ENCODE measurements at places on chromosomes 3 and 15.

GRCh38 chr3:170517242-170517945 is 68.5 kb downstream of the SLC7A14 start:
- DNase-seq: no peak

- DNase-seq: no peak
Observed at GRCh38 chr15:25613134-25613533, 174.3 kb upstream of the UBE3A start.

DNA sequence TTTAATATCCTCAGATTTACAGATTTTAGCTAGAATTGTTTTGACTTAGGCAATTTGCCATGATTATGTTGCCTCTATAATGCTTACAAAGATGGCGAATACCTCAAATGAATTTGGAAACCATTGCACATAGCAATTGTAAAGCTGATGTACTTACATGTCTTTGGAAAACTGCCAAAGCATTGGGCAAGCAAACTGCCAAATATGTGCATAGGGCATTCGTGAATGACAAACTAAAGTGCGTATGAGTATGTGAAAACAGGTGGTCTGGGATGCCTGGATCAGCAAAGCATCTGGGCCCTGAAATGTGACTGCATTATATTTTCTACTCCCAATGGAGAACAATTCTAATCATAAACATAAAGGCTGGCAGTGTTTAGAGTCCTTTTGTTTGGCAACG is 445.3 kb upstream of the ROBO1 start:
- no peak for DNase-seq

DNA sequence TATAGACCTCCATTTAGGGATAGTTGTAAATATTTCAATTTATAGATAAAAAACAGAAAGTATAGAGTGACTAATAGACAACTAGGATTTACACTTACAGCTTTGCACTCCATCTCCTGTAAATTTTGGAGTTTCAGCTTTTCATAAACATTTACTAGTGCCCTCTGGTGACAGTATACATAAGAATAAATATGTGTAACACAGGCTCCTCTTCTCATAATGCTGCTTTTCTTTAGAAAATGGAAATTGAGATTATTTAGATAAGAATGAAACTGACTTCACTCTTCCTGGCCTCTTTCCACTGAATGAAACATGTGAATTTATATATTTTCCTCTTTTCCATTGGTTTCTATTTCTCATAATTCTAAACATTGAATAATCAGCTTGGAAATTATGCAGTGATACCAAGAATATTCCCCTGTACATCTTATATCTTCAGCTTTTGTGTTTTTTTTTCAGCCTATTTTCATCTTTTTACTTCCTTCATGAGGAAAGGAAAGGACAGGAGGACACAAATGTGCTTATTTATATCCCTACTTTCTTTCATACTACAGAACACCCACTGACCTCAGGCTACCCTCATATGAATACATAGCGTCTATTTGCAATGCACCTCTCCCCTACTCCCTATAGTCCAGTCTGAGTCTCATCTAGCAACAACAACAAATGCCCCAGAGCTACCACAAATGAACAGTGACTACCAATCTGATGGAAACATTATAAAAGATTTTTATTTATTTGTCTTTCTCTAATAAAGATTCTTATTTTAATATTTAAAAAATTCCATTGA is 103.1 kb upstream of the CCDC39 start:
- DNase-seq: no peak

GRCh38 chr3:10331320-10331719 is 10.4 kb upstream of the SEC13 start:
- no peak for DNase-seq

DNA sequence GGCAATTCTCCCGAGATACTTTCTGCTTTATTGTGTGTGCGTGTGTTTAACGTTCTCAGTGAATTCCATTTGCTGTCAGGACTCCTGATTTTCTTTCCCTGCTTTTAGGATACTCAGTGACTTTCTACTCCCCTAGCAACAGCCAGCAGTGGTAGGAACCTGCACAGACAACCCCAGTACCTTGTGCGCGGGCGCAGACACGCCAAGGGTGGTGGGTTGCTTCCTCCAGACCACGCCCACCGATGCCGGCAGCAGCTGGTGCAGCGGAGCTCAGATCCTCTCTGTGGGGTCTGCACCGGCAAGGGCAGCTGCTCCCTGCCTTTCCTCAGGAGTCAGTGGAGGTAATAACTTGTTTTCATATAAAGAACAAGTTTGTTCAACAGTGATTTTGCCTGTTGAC is 225.1 kb upstream of the NDN start:
- DNase-seq: no peak

DNA sequence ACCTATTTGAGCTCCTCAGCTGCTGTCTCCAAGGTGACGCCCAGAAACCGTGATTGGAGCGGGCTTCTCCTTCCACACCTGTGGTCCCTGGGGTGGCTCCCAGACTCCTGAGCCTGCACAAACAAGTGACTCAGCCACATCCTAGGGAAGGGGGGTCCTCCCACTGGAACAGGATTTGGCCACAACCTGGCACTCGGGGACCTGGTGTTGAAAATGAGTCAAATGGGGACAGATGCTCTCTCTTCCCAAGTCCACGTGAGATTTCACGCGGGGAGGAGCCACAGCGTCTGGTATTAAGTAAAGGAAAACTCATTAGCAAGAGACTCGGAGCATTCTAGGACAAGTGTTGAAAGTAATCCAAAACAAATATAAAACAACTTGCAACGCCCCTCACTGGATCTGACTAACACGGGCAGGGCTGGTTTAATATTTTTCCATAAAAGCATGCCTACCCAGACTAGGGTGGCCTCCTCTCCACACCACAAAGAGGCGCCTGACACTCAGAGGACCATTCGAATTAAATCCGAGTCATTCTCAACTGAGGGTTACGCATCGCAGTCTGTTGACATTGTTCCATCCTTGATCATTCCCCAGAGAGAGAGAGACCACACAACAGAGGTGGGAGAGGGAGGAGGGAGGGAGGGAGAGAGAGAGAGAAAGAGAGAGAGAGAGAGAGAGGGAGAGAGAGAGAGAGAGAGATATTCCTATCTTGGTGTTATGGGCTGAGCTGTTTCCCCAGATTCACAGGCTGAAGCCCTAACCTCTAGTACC is 74.4 kb downstream of the MGLL start:
- DNase-seq: no peak

GRCh38 chr3:62332835-62333244 is 40.5 kb downstream of the FEZF2 start:
- DNase-seq: peak; percentile 13

DNA sequence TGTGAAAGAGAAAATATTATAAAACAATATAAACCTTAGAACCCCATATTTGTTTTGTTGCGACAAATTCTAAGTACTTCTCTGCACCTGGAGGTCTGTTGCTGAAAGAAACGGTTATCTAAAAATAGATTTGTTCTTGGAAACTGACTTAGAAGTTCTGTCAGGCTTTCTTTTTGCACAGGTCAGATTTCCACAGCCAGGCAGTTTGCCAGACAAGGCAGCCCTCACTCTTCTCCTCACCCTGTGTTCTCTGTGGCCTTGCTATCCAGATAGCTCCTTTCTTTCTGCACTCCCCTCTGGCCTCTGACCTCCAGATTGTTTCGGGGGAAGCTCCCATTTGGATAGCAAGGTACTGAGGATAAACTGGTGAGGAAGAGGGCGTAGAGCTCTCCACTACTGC is 413.3 kb upstream of the ONECUT1 start:
- no peak for DNase-seq

GRCh38 chr3:46897829-46898320 is 20.4 kb downstream of the PTH1R start:
- no peak for DNase-seq

DNA sequence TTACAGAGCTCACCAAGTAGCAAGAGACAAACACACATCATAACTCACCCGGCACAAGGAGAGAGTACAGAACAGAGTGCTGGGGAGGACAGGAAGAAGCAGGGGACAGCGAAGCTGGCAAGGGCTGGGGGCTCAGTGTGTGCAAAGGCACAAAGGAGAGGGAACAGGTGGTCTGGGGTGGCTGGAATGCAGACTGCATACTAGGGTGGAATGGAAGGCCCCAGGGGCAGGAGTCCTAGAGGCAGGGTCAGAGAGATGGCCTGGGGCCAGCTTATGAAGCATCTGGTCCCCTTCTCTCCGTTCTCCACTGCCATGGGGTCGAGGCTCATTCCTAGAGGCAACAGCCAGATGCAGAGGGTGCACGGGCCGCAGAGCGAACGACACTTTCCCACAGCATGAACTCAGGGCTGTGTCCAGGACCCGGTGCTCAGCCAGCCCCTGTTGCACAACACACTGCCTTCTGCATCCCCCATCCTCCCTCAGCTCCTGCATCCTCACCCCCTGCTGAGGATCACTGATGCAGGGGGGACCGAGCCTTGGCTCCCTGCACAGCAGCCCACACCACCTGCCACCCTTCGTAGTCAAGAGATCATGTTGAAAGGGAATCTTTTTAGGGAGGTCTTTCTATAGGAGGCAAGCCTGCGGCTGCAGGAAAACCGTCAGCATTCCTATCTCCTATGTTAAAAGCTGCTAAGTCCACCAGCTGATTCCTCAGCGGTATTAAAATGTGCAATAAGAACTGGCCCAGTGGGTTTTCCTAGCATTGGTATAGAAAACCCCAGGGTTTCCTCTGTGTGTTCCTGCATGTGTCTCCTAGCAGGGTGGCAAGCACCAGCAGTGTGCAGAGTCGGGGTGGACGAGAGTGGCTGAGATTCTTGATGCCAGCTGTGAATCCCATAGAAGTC is 293.5 kb downstream of the UACA start:
- DNase-seq: no peak

DNA sequence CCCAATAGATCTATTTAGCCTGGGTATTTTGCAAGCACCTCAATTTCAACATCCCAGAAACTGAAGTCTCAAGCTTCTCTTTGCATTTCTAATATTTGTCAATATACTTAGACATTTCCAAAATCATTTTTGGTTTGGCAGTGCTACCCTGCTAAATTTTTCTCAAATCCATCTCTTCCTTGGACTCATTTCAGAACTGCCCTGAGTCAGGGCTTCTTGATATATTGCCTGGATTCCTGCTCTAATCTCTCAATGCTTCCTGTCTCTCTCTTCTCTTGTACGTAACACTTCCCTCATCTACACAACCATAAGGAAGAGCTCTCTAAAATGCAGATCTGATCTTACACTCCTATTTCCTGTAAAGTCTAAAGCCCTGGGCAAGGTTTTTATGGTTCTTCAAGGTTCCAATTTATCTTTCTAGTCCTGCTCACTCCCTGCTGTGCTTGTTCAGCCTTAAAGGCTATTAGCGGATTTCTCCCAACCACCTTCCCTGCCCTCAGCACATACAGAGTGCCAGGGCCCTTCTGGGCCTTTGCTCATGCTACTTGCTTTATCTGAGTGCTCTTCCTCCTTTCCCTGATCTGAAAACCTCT is 53.0 kb upstream of the MME start:
- DNase-seq: no peak

- no peak for DNase-seq
Observed at GRCh38 chr3:46953234-46954010, 23.1 kb downstream of the CCDC12 start.

GRCh38 chr3:16546186-16547010 is 32.9 kb upstream of the RFTN1 start:
- DNase-seq: no peak

GRCh38 chr3:78519281-78519680 is 1248.5 kb downstream of the ROBO1 start:
- peak; percentile 3 for DNase-seq

- no peak for DNase-seq
Observed at GRCh38 chr3:8492744-8493511, 8.7 kb upstream of the LMCD1 start.

DNA sequence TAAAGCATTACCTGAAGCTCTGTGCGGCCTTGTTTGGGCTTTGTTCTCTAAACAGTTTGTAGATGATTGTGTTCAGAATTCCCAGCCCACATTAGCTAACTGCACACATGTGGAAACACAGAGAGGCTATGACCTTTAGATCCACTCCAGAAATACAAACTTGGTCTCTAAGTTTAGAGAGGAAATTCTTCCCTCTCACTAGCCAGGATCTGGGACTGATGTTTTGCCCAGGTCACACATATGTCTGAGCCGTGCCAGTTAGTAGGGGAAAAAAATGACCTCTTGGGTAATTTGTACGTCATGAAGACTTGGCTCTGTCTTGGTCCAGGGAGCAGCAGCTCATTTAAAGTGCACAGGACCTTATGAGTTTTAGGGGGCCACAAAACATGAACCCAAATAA is 223.1 kb downstream of the RBMS3 start:
- DNase-seq: no peak

GRCh38 chr3:164673738-164674137 is 404.6 kb downstream of the SI start:
- no peak for DNase-seq

- no peak for DNase-seq
Observed at GRCh38 chr3:112817797-112818196, 28.9 kb downstream of the CD200R1L start.

GRCh38 chr3:9701711-9702110 is 1.9 kb upstream of the CPNE9 start:
- no peak for DNase-seq

DNA sequence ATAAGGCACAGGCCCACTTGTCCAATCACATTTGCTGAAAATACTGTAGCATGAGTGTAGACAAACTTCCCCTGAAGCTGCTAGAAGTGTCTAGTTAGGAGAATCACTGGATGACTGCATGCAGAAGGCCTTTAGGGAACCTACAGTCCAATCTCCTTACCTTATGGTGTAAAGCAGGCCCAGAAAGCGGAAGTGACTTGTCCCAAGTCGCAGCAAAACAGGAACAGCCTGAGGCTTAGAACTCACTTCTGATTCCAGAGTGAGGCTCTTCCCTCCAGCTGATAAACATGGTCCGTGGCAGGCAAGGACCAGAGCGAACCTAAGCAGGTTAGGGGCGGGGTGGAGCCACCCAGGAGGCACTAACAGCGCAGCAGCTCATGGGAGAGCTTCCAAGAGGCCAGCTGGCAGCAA is 2.5 kb downstream of the GRAMD2A start:
- DNase-seq: peak; percentile 48

DNA sequence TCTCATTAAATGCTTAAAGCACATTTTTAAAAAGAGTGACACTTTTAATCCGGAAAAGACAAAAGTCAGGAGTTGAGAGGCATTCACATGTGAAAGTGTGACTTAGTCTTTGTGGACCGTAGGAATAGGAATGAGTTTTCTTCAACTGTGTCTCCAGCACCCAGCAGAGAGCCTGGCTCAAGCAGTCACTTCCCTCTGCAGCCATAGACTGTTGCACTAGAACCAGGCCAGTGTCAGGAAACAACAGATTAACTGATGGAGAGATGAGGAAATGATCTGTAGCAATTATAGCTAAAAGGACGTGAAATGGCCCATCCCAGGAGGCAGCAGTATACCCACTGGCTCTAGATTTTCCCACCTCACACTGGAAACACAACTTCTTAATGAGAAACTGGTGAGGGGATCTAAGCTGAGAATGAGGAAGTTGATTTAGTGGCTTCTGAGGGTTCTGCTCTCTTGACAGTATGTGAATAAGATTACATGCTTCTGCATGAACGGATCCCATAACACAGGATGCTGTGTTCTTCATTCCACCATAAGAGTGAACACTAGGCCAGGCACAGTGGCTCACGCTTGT is 19.8 kb downstream of the CFAP92 start:
- no peak for DNase-seq
